ENCODE measurements at places on chromosomes 6 and 20. TPM values are rescaled to one million over a fixed set of nuclear protein-coding genes. Genes with fewer than 3 reads are reported as not detected.
A peak's percentile ranks its signal among the peaks of the same experiment; 100 is the strongest.

TRIM40 gene
- total RNA-seq = not detected

DNAH8 gene
- 0.14 TPM for total RNA-seq

KIAA0408 gene
- total RNA-seq = 0.68 TPM

GRCh38 chr6:79923270-79923669, 24.1 kb downstream of the ELOVL4 start:
- no peak for DNase-seq
- no peaks in the 10 kb centered on the region for H3K36me3 ChIP-seq

DNA sequence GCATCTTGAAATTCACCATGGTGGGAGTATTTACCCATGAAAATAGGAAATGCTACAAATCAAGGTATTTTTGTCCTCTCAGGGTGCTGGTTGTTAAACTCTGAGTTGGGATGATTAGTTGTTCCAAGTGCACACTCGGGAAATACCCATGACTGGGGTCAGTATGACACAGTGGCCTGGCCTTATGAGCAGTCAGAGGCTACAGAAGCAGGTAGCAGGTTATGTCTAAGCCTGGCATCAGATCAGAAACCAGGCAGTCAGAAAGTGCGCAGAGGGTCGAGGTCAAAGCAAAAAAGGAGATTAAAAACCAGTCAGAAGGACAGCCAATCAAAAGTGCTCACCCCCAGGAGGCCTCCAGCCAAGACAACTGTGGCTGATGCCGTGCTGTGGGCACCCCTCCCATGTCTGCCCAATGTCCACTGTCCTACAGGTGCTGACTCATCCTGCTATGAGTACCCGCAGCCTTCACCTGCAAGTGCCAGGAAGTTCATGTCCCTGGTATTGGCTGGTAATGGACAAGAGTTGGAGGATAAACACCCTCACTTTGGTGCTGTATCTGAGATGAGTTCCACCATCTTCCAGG, 117.4 kb upstream of the SLC24A3 start:
- no peaks in the 10 kb centered on the region for H3K27me3 ChIP-seq
- no peak for DNase-seq
- no peaks in the 10 kb centered on the region for H3K36me3 ChIP-seq
- no peak overlapping the region for H3K27ac ChIP-seq
- no peak overlapping the region for H3K4me3 ChIP-seq

GRCh38 chr20:32142088-32142487, 32.6 kb downstream of the TM9SF4 start:
- no peak overlapping the region for H3K4me3 ChIP-seq
- H3K27me3 ChIP-seq = no peaks in the 10 kb centered on the region
- H3K27ac ChIP-seq = no peak overlapping the region
- DNase-seq = no peak

GRCh38 chr6:56245903-56246351, 1.5 kb downstream of the COL21A1 start:
- no peak for DNase-seq
- H3K27ac ChIP-seq = peak overlapping the region; percentile 88
- peak overlapping the region; percentile 73 for H3K4me3 ChIP-seq

DNA sequence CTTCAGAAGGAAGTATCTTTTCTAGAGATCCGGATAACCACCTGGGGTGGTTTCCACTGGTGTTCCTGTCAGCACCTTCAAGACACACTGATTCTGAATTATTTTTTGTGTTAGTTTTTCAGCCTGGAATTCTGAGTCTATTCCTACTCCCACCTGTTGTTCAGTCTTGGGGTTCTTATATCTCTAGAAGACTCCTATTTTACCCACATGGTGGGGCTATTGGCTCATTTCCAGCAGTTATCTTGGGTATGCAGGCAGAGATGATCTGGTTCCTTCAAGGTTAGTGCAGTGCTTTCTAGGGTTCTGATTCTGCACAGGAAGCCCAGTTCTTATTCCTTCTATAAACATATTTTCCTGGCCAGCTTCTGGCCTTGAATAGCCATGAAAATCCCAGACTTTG, 175.6 kb upstream of the PDE7B start:
- no peak overlapping the region for H3K27ac ChIP-seq
- H3K27me3 ChIP-seq = no peaks in the 10 kb centered on the region
- H3K4me1 ChIP-seq = no peaks in the 10 kb centered on the region
- DNase-seq = no peak
- H3K4me3 ChIP-seq = no peak overlapping the region

PTK6 gene
- total RNA-seq = 0.56 TPM

All from thoracic aorta (tissue), 2 donors.